ENCODE measurements at places on chromosomes 13 and 19.

DNA sequence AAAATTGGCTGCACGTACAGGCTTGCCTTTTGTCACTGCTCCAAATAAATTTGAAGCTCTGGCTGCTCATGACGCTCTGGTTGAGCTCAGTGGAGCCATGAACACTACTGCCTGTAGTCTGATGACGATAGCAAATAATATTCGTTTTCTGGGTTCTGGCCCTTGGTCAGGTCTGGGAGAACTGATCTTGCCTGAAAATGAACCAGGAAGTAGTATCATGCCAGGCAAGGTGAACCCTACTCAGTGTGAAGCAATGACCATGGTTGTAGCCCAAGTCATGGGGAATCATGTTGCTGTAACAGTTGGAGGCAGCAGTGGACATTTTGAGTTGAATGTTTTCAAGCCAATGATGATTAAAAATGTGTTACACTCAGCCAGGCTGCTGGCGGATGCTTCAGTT is 16.1 kb upstream of the AKAP11 start:
- no peak for DNase-seq

- no peak for DNase-seq
These were observed 12.6 kb upstream of the UGGT2 start for GRCh38 chr13:96065849-96066248.

DNA sequence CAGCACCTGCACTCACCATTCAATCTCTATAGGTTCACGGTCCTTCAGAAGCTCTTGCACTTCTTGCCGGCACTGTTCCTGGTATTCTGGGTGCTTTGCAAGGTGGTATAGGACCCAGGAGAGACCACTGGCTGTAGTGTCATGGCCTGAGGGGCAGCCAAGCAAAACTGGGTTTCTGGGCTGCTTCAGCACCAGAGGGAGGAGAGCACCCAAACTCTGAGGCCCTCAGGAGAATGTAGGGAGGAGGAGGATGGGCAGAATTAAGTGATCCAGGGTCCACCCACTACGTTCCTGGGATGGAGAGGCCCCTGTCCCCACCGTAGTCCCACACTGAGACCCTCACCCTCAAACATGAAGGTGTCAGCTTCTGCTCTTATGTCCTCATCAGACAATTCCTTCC is 12.3 kb downstream of the CYP4F11 start:
- DNase-seq, result no peak

- DNase-seq, result no peak
These were observed 29.7 kb downstream of the MIPEP start for GRCh38 chr13:23859455-23859854.

DNA sequence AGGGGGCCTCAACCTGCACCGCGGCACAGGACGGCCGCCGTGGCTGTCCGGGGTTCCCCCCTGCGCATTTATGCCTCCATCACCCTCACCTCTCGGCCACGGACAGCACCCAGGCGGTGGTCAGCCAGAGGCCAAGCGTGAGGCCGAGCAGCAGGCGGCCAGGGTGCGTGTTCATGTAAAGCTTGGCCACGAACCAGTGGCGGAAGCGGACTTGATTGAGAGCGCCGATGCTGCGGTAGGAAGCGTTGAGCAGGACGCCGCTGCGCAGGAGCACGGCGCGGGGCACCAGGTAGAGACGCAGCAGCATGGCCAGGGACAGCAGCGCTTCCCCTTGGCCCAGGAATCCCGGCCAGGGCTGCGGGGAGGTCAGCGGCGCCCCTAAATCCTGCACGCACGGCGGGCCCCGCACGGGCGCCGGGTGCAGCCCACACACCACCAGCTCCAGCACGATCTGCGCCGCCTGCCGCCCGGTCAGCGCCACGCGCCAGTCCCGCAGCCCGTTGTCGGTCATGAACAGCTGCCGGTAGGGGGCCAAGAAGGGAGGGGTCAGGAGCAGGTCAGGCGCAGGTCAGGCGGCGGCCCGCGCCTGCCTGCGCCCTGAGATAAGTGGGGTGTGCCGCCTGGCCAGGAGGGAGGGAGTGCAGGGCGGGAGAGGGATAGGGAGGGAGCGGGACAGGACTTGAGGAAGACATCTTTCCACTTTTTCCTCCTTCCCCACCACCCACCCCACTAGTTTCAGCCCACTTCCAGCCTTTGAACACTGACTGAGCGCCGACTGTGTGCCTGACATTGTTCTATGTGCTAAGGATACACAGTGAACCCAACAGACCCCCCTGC is 6.5 kb downstream of the KCNN4 start:
- no peak for DNase-seq

- DNase-seq, result no peak
These were observed 4.5 kb upstream of the CADM4 start for GRCh38 chr19:43644181-43644580.

- DNase-seq, result no peak
These were observed 33.0 kb upstream of the PEG3 start for GRCh38 chr19:56873493-56873892.

GRCh38 chr13:28306325-28306724 is 168.0 kb downstream of the PAN3 start:
- DNase-seq, result no peak

DNA sequence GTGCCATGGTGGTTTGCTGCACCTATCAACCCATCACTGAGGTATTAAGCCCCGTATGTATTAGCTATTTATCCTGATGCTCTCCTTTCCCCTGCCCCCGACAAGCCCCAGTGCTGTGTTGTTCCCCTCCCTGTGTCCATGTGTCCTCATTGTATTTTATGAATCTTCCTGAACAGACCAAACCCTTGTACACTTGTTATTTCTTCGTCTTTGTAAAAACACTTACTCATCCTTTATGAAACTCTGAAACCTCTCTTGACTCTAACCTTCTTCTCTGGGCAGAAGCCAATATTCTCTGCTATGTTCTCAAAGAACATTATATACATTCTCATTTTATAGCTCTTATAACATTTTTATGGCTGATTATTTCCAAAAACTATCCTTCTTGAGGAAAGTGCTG is 746.9 kb downstream of the EFNB2 start:
- DNase-seq, result no peak

DNA sequence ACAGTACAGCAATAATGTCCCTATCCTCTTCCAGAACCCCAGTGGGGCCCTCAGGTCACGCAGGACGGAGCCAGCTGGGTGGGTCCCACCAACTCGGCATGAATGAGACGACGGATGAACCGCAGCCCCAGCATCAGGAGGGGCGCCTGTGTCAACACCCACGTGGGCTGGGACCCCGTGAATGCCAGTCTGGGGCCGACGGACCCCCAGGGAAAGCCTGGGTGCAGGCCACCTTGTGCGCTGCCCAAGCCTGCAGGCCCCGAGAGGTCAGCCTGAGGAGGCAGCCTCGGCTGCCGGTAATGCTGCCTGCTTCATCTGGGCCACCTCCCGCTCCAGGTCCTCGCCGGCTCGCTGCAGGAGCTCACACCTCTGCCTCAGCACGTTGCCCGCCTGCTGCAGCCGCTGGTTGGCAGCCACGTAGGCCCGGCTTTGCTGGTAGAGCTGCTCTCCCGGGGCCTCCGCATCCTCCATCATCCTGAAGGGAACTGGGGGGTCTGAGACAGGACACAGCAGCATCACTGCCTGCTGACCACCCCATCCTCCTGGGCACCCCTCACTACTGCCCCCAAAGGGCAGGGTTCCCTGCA is 4.2 kb downstream of the C19orf25 start:
- DNase-seq, result no peak

DNA sequence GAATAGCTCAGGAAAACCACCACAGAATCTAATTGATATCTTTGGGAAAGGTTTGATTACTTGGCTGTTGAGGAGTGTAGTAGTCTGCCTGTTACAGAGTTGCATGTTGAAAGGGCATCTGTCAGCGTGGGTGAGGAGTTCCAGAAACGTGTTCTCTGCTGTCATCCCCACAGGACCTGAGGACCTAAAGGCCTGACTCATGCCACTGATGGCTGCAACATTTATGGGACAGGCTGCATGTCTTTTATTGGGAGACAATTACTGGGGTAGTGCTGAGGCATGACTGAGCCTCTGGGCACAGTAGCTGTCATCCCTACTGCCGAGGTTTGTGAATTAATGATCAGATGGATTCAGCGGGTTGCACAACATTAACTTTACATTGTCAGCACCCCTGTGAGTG is 525.9 kb downstream of the GPC6 start:
- DNase-seq, result no peak

- DNase-seq, result no peak
These were observed 91.6 kb downstream of the RGCC start for GRCh38 chr13:41548910-41549309.

- no peak for DNase-seq
These were observed 10.4 kb upstream of the KLK15 start for GRCh38 chr19:50843701-50844221.

- DNase-seq, result no peak
These were observed 150.3 kb upstream of the TSHZ3 start for GRCh38 chr19:31499281-31500196.

- DNase-seq, result no peak
These were observed 2.3 kb downstream of the MCF2L start for GRCh38 chr13:112971288-112971643.

- no peak for DNase-seq
These were observed 102.5 kb upstream of the ZNF536 start for GRCh38 chr19:30269638-30270037.

- DNase-seq, result no peak
These were observed 95.0 kb upstream of the KLF12 start for GRCh38 chr13:74229242-74229641.

DNA sequence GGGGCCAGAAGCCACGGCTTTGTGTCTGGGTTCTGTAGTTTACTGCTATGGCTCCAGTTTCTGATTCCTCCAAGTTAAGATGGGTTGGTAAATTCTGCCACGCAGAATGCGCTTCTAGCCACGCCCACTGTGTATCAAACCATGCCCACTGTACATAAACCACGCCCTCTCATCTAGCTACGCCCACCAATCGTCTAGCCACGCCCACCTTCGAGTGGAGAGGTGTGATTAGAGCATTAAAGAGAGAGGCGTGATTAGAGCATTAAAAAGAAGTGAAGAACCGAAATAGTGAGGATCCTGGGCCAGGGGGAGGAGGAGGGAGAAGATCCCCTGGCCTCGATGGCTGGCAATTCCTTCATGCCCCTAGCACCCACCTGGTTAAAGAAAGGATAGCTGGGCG is 43.7 kb upstream of the ADGRE5 start:
- no peak for DNase-seq

DNA sequence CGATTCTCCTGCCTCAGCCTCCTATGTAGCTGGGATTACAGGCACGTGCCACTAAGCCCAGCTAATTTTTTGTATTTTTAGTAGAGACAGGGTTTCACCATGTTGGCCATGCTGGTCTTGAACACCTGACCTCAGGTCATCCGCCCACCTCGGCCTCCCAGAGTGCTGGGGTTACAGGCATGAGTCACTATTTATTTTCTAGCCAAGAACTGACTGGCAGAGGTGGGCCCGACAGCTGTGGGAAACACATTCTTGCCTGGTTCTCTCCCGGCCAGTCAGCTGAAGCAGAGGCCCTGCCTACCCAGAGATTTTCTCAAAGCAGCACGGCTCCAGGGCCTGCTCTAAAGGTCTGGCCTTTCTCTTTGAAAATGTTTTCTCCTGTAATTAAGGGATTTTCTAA is 108.0 kb downstream of the KCTD15 start:
- no peak for DNase-seq

DNA sequence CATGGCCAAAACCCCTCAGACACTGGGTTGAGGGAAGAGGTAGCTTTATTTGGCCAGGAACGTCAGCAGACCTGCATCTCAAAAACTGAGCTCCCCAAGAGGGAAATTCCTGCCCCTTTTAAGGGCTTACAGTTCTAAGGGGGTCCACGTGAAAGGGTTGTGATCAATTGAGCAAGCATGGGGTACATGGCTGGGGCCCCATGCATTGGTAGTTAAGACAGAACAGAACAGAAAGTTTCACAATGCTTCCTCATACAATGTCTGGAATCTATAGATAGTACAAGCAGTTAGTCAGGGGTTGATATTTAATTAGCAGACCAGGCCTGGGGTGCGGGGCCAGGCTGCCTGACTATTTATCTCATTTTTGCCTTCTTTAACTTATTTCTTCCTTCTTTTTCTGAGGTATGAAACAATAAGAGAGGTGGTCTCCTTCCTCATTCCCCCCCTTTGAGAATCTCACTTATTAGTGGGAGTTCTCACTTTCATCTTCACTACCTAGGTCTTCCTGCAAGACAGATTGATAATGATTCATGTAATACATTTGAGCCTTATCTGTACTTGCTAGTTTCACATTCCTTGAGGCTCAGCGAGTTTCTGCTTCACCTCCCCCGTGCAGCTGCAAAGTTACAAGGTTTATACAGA is 84.8 kb downstream of the SLC25A15 start:
- no peak for DNase-seq

- DNase-seq, result no peak
These were observed 3.6 kb downstream of the DACH1 start for GRCh38 chr13:71863254-71863865.

GRCh38 chr13:108120302-108120701 is 95.0 kb downstream of the LIG4 start:
- no peak for DNase-seq

DNA sequence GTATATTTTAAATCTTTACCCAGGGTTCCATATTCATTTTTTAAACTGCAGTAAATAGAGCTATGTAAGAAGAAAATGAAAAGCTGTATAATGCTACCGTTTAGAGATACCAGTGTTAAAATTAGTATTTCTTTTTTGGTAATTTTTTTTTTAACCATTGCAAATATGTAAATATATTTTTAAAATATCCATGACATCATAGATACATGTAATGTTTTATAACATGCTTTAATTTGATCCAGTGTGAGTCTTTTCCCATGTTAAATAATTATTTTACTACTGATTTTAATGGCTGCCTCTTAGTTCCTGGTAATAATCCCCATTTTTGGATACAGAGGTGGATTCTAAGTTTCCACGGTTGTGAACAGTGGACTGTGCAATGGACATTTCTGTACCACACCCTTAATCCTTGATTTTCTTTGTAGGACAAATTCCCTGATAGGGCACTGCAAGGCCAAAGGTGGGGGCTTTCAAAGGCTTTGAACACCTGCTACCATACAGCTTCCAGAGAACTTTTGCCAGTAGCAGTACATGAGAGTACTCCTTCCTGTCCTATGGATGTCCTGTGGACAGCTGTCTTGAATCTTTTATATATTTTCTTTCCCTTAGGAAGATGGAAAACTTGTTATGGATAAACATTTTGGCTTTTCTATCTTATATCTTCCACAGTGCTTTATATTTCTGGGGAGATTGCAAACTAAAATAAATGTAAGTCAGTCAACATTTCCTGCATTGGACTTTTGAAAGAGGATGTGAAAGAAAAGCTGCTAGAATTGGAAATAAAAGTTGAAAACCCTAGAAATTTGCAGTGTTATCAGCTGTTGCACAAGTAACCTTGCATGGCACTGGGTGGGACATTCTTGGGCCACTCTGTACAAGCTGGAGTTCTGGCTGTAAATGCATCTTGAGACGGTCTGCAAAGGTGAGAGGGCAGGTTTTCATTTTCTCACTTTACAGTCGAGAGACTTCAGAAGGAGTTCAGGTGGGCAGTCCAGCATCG is 46.8 kb downstream of the ARHGEF7 start:
- no peak for DNase-seq

- DNase-seq, result no peak
These were observed 83.5 kb upstream of the FNDC3A start for GRCh38 chr13:48892053-48892687.

GRCh38 chr13:48186722-48187121 is 46.3 kb upstream of the ITM2B start:
- no peak for DNase-seq

- no peak for DNase-seq
These were observed 11.0 kb upstream of the EPSTI1 start for GRCh38 chr13:43003010-43003409.

GRCh38 chr13:110150384-110151101 is 156.4 kb downstream of the COL4A1 start:
- DNase-seq, result no peak

Measured in stimulated activated CD8-positive, alpha-beta memory T cell treated with anti-CD3 and anti-CD28 coated beads, Interleukin-15, amount 100 ng/mL, for 4 hours (primary cell).